ENCODE measurements at places on chromosomes 4 and X.

DNA sequence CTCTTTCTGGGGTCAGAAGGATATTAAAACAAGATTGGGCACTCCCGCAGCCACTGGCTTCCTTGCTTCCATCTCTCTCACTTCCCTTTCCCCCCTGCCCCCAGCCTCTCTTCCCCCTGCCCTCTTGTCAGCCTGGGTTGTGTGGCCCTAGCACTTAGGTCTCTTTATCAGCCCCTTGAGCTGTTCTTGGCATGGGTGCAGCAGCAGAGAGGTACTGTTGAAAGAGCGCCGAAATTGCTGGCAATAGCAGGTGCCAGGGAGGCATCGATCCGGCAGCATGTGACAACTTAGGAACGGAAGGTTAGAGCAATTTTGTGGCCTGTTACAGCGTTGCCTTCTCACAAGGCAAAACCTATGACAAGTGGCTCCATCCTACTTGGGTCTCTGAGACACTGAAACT is 333.1 kb upstream of the IGFBP7 start:
- no peak for DNase-seq

DNA sequence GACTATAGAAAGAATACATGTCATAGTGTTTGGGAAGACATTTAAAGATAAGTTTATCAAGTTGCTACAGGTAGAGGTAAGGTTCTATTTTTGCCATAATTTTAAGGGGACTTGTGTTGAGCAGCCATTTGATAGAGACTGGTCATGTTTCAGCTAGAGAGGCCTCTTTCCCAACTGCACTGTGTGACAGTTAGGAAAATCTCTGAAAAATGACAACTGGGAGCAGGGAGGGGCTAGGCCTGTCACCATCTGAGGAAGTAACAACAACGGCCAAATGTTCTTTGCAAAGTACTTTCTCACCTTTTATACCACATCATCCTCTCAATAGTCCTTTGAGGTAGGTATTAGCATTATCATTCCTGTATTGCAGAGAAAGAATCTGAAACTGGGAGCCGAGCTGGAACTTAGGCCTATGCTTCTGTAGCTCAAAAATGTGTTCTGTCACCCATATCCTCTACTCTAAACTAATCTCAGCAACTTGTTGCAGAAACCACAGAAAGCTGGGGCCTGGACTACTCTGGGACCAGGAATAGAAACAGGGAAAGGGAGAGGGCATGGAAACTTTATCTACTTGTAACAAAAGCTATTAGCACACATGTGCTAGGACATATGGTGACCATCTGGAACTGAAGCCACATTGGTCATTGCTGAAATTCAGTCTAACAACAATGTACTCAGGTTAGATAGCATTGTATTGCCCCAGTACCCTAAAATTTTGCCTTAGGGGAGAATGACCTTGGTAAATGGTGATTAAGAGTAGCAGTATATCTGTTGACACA is 198.9 kb downstream of the MID1IP1 start:
- no peak for DNase-seq

- no peak for DNase-seq
Measured at GRCh38 chrX:133655275-133656265, 240.3 kb upstream of the GPC4 start.

DNA sequence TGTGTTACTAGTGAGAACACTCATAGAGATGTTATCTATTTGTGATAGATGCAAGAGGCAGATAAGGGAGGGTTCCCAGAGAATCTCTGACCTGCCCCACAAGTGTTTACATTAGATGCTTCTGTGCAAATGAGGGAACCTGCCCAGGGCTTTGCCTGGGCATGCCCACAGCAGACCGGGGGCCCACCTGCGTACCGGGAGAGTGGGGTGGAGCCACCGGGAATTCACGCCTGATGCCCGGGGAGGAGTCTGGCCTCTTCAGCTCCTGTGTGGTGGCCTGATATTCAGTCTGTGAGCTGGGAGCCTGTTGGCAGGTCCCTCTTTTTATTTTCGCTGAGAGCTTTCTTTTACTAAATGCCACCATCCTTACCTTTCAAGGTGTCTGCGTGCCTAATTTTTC is 155.7 kb downstream of the SNCA start:
- no peak for DNase-seq

DNA sequence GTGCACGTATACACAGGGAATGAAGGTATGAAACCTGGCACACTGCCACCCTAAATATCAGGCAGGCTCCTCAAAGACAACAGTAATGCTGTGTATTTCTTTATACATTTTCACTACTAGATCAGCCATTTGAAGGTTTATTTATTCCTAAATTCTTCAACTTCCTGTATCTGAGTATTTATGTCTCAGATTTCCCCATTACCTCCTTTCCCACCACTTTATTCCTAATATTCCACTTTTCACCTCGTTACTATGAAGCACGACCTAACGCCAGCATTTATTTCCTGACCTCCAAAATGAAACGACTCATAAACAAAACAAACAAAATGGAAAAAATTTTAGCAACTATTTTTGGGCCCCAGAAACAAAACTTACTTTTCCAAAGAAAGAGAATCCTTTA is 69.6 kb downstream of the MAML3 start:
- DNase-seq: no peak

- no peak for DNase-seq
Measured at GRCh38 chr4:65071564-65071963, 598.7 kb downstream of the EPHA5 start.

- DNase-seq: no peak
Measured at GRCh38 chrX:80828232-80828631, 18.6 kb upstream of the BRWD3 start.

DNA sequence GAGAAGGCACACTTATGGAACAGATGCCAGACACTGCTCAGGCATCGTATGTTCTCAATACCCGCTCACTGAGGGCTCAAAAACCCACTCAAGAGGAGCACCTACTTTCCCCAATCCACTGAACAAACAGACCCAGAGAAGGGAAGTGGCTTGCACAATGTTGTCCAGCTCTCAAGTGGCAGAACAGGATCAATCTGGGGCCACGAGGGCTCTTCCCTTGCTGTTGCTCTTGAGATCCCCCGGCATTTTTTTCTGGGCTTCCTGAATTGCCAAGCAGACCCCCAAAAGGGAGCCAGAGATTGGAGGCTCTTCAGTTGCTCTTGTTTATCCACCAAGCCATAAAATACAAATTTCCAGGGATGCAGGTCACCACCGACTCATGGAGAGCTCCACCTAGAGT is 35.7 kb downstream of the IDS start:
- no peak for DNase-seq

- DNase-seq: no peak
Measured at GRCh38 chrX:119072744-119073143, at the start of gene CT47C1. Gene CT47C1, plus strand, starts transcription at chrX:119072993. Its CDS starts 233 bp downstream, at chrX:119073226.

GRCh38 chr4:76737180-76737579 is 160.8 kb downstream of the SOWAHB start:
- DNase-seq: no peak

- DNase-seq: no peak
Measured at GRCh38 chrX:30005813-30006212, 209.6 kb upstream of the MAGEB2 start.

DNA sequence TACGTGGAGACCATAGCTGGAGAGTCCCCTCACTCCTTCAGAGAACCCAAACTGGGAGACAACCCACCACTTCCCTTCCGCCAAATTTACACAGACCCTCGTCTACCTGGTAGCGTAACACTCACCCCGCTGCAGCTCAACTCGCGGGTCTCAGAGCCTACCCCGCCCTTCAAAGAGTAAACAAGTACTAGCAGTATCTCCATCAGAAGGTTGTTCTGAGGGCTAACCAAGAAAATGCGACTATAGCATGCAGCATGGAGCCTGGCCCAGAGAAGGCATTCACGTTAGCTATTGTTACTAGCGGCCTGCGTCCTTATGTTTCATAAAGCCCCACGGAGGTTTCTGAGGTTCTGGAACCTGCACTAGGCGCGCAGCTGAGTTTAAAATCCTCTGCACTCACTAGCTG is 531 bp upstream of the MANBA start:
- DNase-seq: no peak

GRCh38 chrX:101774340-101774739 is 114.7 kb upstream of the ARMCX2 start:
- DNase-seq: no peak

DNA sequence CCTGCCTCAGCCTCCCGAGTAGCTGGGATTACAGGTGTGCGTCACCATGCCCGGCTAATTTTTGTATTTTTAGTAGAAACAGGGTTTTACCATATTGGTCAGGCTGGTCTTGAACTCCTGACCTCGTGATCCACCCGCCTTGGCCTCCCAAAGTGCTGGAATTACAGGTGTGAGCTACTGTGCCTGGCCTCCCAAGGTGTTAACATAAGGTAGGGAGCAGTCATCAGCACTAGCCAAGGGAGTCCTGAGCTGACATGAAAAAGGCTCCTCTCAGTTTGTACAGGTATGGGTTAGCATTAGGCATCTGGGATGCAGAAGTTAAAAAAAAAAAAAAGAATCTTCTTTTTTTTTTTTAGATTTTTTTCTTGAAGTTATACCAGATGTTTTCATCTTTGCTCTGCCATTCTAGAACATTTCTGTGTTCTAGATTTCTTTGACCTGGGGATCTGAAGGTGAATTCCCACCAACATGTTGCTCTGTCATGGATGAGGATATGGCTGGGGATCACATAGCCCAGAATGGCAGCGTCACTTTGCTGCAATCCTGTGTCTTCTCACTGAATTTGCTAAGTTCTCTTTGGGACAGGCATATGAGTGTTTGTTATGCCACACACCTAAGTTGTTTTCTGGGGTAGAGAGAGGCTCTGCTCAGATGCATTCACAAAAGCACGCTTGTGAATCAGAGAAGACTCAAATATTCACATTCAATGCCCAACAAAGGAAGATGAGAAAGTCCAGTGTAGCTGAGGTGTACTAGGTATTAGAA is 24.4 kb upstream of the PLA2G12A start:
- no peak for DNase-seq

DNA sequence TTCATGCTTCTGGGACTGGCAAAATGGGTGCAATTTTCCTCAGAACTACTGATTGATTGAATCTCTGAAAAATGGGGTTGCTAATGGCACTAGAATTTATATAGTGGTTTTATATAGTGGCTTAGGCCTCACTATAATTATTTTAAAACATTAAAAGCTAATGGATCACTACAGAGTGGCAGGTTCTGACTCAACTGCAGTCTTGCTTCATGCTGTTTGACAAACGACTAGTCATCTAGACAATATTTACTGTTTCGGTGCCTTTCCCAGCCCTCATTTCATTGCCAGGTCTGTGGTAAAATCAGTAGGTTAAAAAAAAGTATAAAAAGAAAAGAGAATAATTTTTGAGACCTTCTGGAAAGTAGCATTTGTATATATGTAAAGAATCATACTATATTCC is 352.8 kb upstream of the ATOH1 start:
- no peak for DNase-seq

DNA sequence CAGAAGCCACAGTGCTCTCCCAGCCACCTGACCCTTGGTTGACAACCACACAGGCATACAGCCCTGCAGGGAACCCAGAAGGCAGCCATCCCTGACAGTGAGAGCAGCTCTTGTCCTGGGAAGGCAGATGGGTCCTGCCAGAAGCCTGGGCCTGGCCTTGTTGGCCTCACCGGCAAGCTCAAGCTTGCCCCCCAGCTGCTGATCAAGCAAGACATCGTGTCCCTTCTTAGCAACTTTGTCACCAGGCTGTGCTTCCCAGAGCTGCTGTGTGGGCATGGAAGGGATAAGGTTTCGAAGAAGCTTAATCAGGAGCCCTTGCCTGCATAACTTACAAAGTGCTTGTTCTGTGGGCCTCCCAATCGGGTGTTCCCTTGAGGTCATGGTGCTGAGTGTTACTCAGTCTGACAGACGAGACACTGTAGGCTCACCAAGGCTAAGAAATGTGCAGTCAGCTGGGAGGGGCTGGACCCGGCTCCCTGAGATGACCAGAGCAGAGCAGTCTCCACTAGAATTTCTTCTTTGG is 6.8 kb upstream of the ABLIM2 start:
- DNase-seq: no peak

DNA sequence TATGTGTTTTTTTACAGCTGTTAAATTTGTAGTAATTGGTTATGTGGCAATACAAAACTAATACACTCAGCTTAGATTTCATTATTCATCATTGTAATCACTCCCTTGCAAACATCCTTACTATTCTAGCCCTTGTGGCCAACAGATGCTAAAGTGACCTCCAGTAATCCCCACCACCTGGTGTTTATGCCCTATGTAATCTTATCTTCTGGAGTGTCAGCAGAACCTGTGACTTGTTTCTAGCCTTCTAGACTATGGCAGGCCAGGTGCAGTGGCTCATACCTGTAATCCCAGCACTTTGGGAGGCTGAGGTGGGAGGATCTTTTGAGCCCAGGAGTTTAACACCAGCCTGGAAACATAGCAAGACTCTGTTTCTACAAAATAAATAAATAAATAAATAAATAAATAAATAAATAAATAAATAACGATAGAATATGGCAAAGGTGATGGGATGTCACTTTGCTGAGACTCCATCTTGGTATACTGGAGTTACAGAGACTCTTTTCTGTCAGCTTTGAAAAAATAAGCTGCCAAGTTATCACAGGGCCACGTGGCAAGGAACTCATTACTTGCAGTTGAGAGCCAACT is 12.3 kb upstream of the TSR2 start:
- DNase-seq: no peak

DNA sequence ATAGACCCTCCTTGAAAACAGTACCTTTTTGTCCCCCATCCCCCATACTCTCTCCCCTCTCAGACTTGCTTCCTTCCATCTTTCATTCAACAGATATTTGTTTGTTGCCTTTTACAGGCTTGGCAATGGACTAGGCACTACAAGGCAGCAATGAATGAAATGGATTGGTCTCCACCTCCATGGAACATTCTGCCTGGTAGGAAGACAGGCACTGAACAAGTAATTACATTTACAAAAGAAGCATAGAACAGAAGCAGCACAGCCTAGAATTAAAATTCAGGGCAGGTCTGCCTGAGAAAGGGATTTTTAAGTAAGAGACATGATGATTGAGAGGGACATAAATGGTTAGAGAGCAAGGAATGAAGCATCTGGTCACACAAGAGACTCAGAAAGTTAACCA is 346.1 kb downstream of the GRXCR1 start:
- no peak for DNase-seq

- DNase-seq: no peak
Measured at GRCh38 chrX:15475486-15475885, 17.6 kb downstream of the PIR start.

DNA sequence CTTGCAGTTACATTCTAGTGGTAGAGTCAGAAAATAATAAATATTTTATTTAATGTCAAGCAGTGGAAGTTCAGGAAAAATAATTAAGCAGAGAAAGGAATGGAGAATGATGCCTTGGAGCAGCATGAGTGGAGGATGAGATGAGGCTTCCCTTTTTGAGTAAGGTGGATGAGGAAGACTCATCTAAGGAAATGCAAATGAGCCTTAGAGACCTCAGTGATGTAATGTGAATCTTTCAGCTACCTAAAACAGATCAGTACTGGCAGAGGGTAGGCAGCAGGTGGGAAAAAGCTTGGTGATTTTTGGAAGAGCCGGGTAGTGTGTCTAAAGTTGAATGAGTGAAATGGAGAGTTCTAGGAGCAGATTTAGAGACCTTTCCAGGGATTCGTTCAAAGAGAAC is 118.2 kb downstream of the GRID2 start:
- no peak for DNase-seq

- no peak for DNase-seq
Measured at GRCh38 chrX:78322863-78323262, 4.5 kb downstream of the CYSLTR1 start.

GRCh38 chr4:42282081-42282901 is 115.0 kb upstream of the SHISA3 start:
- peak; percentile 51 for DNase-seq

GRCh38 chr4:3160438-3160837 is 86.0 kb downstream of the HTT start:
- no peak for DNase-seq

GRCh38 chr4:151804821-151805220 is 44.0 kb upstream of the GATB start:
- DNase-seq: no peak

All from 8988T (cell line).